ENCODE measurements at places on chromosomes 2 and 18. TPM values are rescaled to one million over a fixed set of nuclear protein-coding genes. Genes with fewer than 3 reads are reported as not detected.

Gene CLEC4F
- not detected for total RNA-seq

Gene C2orf72
- total RNA-seq = 3.0 TPM

GRCh38 chr2:147424766-147425165, 420.1 kb upstream of the ACVR2A start:
- peak; percentile 24 for DNase-seq

DNA sequence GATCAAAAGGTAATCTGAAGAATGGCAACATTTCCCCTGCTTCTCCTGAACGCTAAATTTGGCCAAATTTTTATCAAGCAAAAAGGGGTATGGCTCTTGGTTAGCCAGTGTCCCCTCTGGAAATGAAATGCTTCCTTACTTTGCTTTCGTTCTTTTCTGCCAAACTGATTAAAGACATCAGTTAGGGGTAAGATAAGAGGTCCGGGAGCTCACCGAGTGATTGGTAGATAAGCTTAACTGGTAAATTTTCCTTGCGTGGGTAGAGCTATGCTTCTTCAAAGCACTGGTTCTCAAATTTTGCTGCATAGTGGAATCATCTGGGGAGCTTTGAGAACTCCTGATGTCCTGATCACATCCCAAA, 62.7 kb upstream of the MAPRE2 start:
- DNase-seq = no peak

GRCh38 chr2:108199726-108200125, 40.0 kb upstream of the SULT1C3 start:
- DNase-seq = peak; percentile 27

DNA sequence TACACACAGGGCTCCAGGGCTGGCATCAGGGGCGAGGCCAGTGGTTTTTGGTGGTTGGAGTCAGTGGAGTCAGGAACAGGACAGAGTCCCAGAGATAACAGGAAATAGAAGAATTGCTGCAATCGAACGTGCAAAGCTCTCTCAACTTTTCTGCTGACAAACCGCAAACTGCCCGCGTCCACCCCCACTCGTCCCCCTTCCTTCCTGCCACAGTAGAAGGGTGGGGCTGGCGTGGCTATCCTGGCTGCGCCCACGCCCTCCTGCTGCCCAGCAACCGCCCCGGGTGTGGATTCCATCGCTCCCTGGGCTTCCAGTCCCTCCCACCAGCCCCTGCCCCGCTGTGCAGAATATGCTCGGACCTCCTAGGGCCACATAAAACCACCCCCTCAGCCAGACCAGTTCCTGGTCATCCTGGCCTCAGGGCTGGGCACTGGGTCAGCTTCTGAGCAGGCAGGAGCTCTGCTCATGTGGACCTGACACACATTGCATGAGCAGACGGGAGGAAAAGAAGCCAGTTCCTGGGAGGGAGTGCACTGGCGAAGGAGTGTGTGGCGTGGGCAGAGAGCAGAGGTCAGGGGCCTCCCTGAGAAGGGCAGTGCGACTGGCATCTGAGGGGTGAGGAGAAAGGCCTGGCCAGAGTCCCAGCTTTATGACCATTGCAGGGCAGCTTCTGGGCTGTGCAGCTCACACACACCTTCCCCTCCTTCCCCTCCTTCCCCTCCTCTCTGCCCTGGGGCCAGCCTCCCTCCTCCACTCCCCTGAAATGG, 85.4 kb upstream of the ATG16L1 start:
- DNase-seq = peak; percentile 86

Gene NEDD4L
- total RNA-seq = 83.9 TPM

Gene EVX2
- total RNA-seq = not detected

Gene RAD51AP2
- total RNA-seq = not detected

GRCh38 chr2:102932501-102932900, 170.7 kb downstream of the TMEM182 start:
- peak; percentile 10 for DNase-seq

GRCh38 chr2:23705771-23706612, 220.9 kb downstream of the ATAD2B start:
- DNase-seq = no peak

Gene AQP12B
- total RNA-seq = not detected

GRCh38 chr2:161414042-161415033, 1.8 kb upstream of the TBR1 start:
- no peak for DNase-seq

Gene STPG4
- 0.70 TPM for total RNA-seq

GRCh38 chr18:74514860-74515495, 18.8 kb downstream of the CNDP2 start:
- no peak for DNase-seq

GRCh38 chr2:231931481-231931915, 5.3 kb upstream of the NPPC start:
- DNase-seq = no peak

DNA sequence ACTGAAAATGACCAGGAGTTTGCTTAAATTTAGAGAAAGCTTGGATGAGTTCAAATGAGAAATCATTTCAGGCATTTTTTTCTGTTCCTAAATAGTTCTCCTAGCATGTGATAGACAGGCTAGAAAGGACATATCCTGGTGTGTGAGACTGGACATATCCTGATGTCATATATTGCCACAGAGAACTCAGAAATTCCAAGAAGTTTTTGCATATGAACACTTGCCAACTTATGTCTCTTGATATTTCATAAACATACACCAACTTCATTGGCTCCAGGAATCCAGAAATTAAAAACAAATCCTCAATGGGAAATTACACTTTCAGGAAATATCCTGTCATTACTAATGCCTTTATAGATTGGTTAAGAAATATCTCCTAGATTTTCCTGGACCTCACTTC, 2.9 kb upstream of the SERPINB4 start:
- DNase-seq = no peak

GRCh38 chr18:7383002-7383980, 152.4 kb downstream of the LRRC30 start:
- DNase-seq = no peak

Gene KCTD18
- total RNA-seq = 9.0 TPM

GRCh38 chr2:231277962-231278361, 79.5 kb downstream of the ARMC9 start:
- no peak for DNase-seq

DNA sequence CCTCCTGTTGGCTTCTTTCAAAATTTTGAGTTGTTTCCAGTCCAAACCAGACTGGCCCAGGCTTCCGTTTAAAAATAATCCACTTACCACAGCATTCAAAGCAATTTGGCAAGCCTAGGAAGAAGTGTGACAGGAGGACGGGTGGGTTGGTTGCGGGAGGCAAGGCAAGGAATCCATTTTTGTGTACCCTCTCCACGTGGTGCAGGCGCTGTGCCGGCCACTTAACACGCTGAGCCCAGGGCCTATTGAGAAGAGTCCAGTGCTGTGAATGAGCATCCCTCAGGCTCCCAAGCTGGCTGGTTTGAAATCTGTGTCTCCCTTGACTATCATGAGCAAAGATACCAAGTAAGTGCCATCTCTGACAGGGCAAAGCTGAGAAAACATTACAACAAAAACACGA, 160.9 kb downstream of the NCKAP5 start:
- DNase-seq = no peak
